CMK (cell line): ENCODE measurements at places on chromosomes 11 and 22.

GRCh38 chr11:122516686-122517085 is 138.8 kb upstream of the UBASH3B start:
- DNase-seq: no peak

DNA sequence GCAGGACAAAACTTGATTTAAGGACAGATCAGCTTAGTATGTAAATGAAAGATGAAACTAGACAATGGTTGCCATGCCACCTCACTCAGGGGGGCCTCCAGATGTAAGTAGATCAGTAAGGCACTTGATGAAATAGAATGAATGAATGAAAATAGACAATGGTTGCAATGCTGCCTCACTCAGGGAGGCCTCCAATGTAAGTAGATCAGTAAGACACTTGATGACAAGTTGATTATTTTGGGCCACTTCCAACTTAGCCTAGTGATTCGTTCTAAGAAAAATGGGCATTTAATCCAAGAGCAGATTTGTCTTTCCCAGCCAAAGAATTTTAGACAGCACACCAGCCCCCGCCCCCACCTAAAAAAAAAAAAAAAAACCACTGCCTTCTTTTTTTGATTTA is 19.2 kb upstream of the SLC5A12 start:
- DNase-seq: no peak

DNA sequence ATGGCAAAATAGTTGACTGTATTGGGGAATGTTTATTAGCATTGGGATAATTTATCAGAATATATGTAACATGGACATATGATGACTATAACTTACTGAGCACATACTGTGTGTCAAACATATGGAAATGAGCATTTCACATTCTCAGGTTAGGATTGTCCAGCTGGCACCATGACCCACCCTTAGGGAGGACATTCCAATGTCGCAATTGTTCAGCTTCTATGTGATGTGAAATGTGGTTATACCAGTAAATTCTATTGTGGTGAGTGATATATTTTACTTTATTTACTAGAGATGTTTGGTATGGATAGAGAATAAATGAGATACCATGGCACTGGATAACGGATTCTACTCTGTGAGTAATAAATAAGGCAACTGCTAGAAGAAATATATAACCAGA is 50.4 kb downstream of the OR4A47 start:
- DNase-seq: no peak

DNA sequence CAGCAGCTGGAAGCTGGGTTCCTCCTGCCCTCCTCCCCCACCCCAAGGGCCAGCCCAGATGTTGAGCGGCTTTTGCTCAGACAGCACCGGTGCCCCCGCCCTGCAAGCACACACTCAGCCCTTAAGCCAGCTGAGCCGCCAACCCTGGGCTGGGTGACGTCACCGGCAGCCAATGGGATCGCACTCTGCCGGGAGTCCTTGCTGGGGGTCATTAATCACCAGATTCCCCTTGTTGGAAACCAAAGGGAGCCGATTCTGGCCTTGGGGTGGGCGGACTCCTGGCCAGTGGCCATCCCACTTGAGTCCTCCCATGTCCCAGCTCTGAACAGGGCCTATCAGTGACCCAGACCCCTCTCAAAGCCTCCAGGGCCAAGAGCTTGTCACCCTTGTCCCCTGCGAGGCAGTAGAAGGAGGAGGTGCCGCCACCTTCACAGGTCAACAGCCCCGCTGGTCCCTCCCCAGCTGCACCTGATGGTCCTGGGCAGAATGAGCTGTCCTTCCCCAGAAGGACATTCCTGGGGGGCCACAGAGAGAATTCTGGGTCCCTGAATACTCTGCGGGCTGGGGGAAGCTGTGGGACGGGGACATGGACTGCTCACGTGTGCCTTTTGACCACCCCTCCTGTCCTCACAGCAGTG is 7.4 kb downstream of the DUSP8 start:
- DNase-seq: no peak

GRCh38 chr11:10597877-10598351 is 29.4 kb upstream of the LYVE1 start:
- no peak for DNase-seq

- no peak for DNase-seq
Observed at GRCh38 chr22:27796829-27797519, 4.6 kb downstream of the MN1 start.

DNA sequence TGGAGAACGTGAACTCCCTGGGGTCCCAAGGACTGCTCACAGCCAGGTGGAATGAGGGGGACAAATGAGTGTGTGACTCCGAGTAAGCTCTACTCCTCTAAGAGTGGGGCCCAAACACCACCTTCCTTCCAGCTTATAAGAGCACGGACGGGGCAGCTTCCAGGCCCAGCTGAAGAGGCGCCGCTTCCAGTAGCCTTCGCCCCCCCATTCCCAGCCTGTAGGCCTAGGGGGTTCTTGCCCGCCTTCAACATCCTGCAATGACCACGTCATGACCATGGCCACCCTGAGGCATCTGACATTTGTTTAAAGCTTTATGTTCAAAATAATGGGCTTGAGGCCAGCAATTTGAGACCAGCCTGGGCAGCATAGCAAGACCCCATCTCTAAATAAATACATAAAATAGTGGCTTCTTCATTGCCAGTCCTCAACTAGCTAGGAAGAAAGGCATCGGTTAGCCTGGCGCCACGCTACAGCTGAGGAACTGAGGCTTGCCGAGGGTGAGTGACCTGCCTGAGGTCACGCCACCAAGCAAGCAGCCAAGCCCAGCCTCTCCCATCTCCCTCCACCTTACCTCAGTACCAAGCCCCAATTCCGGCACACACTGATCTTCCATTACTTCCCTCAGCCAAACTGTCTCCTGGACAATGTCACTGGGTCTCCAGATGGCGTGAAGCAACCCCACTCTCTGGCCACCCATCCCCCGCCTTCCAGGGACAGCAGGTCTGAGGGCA is 7.8 kb upstream of the TNFRSF13C start:
- DNase-seq: no peak

GRCh38 chr11:2983908-2984307 is 8.2 kb downstream of the NAP1L4 start:
- DNase-seq: no peak

GRCh38 chr11:35549787-35550186 is 24.4 kb upstream of the PAMR1 start:
- no peak for DNase-seq

GRCh38 chr11:85889676-85890579 is 34.7 kb downstream of the CCDC83 start:
- DNase-seq: no peak

GRCh38 chr11:32109592-32109991 is 18.7 kb downstream of the RCN1 start:
- DNase-seq: no peak
